Hematopoietic multipotent progenitor cell (in vitro differentiated cells): ENCODE measurements at places on chromosomes 11 and 22. TPM values are rescaled to one million over a fixed set of nuclear protein-coding genes. Genes with fewer than 3 reads are reported as not detected.

KRTAP5-5 gene
- not detected for total RNA-seq

CHADL gene
- total RNA-seq, result 1.9 TPM

P2RY2 gene
- total RNA-seq, result 2.2 TPM

PARVG gene
- total RNA-seq, result 133 TPM

NCF4 gene
- 108 TPM for total RNA-seq

APOA4 gene
- not detected for total RNA-seq

APLNR gene
- total RNA-seq, result under 0.01 TPM

VSIG2 gene
- 0.27 TPM for total RNA-seq

TFIP11 gene
- 33.7 TPM for total RNA-seq

SLC35F2 gene
- total RNA-seq, result 27.5 TPM

PLAAT5 gene
- total RNA-seq, result under 0.01 TPM

TMA7B gene
- not detected for total RNA-seq

ESRRA gene
- total RNA-seq, result 19.9 TPM

GPHA2 gene
- total RNA-seq, result not detected

MUC2 gene
- not detected for total RNA-seq

OR8G1 gene
- total RNA-seq, result under 0.01 TPM

ACTN3 gene
- total RNA-seq, result not detected

MPZL3 gene
- 2.2 TPM for total RNA-seq

CHST1 gene
- under 0.01 TPM for total RNA-seq

OR5A1 gene
- total RNA-seq, result under 0.01 TPM

TCN2 gene
- 8.1 TPM for total RNA-seq

EI24 gene
- total RNA-seq, result 38.5 TPM

NCAPH2 gene
- 38.2 TPM for total RNA-seq

SHANK3 gene
- 24.8 TPM for total RNA-seq

ALG8 gene
- 21.8 TPM for total RNA-seq

TMEM191B gene
- 1.3 TPM for total RNA-seq

CYTH4 gene
- 65.7 TPM for total RNA-seq
